ENCODE measurements at places on chromosomes 7 and 10.

- DNase-seq, result no peak
Measured at GRCh38 chr7:142714375-142714774, 34.9 kb upstream of the PRSS1 start.

- peak; percentile 46 for DNase-seq
Measured at GRCh38 chr7:66283003-66283920, 78.1 kb downstream of the TPST1 start.

DNA sequence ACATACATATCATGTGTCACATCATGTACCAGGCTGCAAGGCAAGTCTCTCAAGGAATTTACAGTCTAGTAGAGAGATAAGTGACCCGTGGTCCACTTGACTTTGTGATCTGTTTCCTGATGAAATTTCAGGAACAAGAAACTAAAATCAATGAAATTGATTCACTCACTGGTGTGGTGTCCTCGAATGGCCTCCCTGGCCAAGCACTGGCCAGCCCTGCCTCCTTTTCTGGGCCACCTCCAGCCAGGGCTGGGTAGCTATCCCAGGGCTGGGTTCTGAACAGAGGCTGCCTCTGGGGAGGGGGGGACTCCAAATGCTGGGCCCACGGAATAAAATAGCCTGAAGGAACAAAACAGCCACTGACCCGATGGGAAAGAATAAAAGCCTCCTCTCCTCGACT, 182.2 kb downstream of the HERPUD2 start:
- no peak for DNase-seq

DNA sequence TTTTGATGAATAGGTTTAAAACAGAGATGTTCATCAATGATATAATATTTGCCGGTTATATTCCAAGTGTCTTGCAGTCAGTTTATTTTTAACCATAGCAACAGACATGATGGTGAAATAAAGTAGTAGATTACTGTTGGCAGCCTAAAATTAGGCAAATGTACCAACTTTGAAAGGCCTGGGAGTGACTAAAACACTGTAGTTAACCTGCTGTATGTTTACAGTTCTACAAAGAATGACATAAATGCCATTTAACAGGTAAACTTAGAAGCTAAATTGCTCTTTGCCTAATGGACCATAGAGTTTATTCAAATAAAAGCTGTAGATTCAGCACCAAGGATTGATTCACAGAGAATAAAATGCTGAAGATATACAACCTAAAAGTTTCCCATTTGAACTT, 64.1 kb downstream of the PHTF2 start:
- DNase-seq, result no peak

DNA sequence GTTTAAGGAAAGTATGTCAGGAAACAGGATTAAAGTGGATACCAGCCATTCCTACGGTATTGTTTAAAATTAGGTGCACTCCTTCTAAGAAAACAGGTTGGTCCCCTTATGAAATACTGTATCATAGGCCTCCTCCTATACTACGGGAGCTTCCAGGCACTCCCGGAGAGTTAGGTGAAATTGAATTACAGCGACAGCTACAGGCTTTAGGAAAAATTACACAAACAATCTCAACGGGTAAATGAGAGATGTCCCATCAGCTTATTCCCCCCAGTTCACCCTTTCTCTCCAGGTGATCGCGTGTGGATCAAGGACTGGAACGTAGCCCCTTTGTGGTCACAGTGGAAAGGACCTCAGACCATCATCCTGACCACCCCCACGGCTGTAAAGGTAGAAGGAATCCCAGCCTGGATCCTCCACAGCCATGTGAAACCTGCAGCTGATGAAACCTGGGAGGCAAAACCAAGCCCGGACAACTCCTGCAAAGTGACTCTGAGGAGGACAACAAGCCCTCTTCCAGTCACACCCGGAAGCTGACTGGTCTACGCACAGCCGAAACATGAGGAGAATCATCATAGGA, 25.1 kb upstream of the GHITM start:
- DNase-seq, result no peak

GRCh38 chr7:68964060-68964459, 634.2 kb upstream of the AUTS2 start:
- DNase-seq, result no peak

- DNase-seq, result peak; percentile 38
Measured at GRCh38 chr10:113094114-113094486, 144.1 kb downstream of the TCF7L2 start.

- no peak for DNase-seq
Measured at GRCh38 chr10:30959836-30960210, 71.8 kb downstream of the ZNF438 start.

- DNase-seq, result no peak
Measured at GRCh38 chr7:100612730-100613390, 520 bp downstream of the MOSPD3 start.

DNA sequence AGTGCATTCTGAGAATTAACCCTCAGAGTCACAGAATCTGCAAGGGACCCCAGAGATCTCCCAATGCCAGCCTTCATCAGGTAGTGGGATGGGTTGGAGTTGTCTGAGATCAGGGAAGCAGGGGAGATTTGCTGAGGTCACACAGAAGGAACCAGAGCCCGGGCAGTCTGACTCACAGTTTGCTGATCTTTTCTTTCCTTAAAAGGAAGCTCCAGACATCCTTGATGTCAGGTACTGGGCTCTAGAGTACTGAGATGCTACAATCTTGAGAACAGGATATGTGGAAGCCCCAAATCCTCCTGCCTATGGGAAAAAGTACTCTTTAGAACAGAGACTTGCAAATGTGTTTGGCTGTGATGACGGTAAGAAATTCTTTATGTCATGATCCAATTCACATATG, 706 bp downstream of the TBATA start:
- DNase-seq, result no peak

- DNase-seq, result no peak
Measured at GRCh38 chr10:120260456-120260855, 196.6 kb upstream of the PLPP4 start.

- DNase-seq, result peak; percentile 84
Measured at GRCh38 chr7:5396999-5397663, 26.5 kb downstream of the TNRC18 start.

DNA sequence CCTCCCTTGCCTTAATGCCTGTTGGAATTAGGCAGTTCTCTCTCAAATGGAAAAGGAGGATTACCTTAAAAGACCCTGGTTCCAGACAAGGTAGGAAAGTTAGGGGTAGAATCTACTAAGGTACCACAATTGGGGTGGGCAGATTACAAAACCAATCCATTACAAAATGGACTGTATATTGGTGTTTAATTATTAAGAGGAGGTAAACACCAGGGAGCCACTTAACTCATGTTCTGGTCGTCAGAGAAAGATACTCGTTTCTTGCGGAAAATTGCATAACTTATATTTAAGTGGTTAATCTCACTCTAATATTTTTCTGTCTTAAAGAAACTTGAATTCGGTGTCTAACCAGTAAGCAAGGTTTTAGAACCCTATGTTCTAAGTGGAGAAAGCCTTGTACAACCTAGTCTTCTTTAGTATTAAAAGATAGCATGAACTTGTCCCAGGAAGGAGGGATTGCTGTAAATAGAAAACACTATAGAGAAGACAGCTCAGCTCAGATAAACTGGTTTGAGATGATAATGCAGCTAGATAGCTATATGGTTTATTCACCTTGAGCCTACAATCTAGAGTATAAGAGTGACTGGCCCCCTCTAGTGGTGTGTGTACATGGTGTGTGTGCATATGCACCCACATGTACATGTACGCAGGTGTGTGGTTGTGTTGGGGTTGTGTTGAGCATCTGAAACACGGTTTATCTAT, 58.0 kb upstream of the STRIP2 start:
- DNase-seq, result no peak

- DNase-seq, result no peak
Measured at GRCh38 chr10:133282846-133283390, 6.2 kb upstream of the ADAM8 start.

DNA sequence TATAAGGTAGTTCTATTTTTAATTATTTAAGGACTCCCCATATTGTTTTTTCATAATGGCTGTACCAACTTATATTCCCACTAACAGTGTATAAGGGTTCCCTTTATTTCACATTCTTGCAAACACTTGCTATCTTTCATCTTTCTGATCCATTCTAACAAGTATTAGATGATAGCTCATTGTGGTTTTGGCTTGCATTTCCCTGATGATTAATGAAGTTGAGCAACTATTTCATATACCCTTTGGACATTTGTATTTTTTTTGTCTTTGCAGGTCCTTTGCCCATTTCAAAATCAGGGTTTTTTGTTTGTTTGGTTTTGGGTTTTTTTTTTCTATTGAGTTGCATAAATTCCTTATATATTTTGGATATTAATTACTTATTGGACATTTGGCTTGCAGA, 107.2 kb downstream of the EPC1 start:
- peak; percentile 42 for DNase-seq

GRCh38 chr10:103722632-103723031, 132.7 kb downstream of the SH3PXD2A start:
- DNase-seq, result no peak

- DNase-seq, result no peak
Measured at GRCh38 chr7:70317356-70317755, 719.1 kb downstream of the AUTS2 start.

DNA sequence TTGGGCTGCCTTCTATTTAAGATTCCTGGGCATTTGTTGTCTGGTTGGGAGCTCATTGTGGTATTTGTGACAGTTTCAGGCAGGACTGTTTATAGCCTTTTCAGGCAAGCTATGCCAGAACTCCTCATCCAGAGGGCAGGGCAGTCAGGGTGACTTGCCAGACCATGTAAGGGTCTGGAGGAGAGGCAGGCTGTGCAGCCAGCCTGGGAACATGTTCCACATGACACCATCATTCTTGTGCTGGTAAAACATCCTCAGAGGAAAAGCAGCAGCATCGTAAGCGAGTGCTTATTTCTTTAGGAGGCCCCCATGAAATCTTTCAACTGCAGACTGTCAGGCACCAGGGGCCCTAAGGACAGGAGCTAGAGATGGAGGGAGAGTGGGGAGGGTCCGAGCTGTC, 44.0 kb upstream of the SORBS1 start:
- no peak for DNase-seq

DNA sequence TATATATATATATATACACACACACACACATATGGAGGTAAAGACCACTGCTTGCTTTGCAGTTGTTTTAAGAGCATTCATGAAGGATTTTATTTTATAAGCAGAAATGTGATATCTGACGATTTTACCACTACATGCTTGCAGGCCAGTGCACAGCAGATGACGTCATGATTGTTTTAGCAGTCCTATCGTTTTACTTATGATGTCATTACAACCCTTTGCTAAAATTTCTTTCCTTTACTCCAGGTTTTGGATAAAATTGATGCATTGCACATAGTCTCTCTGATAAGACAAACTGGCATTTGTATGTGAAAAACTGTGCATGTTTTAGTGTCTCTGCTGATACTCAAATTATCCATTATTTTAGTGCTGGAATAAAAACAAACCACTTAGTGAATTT, 9.2 kb downstream of the EGFR start:
- DNase-seq, result no peak
